ENCODE measurements at places on chromosomes 1 and 21. TPM values are rescaled to one million over a fixed set of nuclear protein-coding genes. Genes with fewer than 3 reads are reported as not detected.
A peak's percentile ranks its signal among the peaks of the same experiment; 100 is the strongest.

KDF1 gene
- polyA plus RNA-seq = 2.8 TPM

TRIM58 gene
- polyA plus RNA-seq = not detected

FYB2 gene
- not detected for polyA plus RNA-seq

DNA sequence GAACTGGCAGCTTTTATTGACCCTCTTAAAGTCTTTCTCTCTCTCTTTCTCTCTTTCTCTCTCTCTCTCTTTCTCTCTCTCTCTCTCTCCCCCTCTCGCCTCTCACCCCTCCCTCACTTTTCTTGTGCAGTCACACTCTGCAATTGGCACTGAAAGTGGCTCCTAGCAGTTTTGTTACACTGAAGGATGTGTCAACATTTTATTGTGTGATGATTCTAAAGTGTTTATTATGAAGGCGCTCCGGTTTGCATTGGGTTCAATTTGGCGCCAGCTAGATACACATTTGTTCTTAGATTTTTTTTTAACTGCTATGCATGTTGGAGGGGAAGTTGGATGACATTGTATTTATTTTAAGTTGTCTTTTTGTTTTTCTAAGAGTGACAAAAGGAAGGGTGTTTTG lies 64.0 kb upstream of the CHRM3 start:
- no peak overlapping the region for H3K4me3 ChIP-seq
- no peaks in the 10 kb centered on the region for H3K4me1 ChIP-seq
- DNase-seq = no peak
- H3K27ac ChIP-seq = no peak overlapping the region
- no peaks in the 10 kb centered on the region for H3K27me3 ChIP-seq
- H3K36me3 ChIP-seq = no peaks in the 10 kb centered on the region

GRCh38 chr1:156922986-156923669 lies 2.7 kb downstream of the LRRC71 start:
- peaks cover 30% of the 10 kb centered on the region for H3K4me1 ChIP-seq
- peak overlapping the region; percentile 77 for H3K4me3 ChIP-seq
- peak overlapping the region; percentile 69 for H3K27ac ChIP-seq
